Cardiac septum (tissue), 1 donor: ENCODE measurements at places on chromosomes 16 and 17. TPM values are rescaled to one million over a fixed set of nuclear protein-coding genes. Genes with fewer than 3 reads are reported as not detected.
A peak's percentile ranks its signal among the peaks of the same experiment; 100 is the strongest.

DNA sequence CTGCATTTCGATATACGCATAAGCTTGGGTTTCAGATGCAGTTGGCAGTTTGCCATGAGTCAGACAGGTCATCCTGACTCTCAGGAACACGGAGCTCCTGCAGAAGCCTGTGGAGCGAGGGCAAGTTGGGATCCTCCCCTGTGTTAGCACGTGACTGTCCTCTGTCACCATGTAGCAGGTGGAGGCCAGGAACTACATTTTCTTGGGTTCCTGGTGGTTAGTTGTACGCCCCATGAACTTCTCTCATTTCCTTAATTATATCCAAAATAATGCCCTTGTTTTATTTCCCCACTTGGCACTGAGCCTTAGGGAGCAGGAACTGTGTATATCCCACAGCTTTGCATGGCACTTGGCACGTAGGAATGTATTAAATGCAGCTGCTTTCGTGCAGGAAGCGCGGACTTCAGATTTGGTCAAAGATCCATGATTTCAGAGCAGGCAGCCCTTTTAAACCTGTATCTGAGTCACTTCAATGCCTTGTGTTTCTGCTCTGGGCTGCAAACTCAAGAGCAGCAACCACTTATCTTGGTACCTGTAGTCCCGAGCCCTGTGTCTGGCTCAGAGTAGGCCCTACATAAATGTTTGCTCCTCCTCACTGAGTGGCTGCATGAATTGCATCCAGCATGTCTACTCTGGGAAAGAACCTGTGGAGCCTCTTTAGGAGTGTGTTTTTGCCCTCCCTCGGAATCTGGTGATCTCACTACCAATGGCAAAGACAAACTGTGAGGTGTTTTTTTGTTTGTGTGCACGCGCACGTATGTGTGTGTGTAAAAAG lies 428.4 kb downstream of the MAF start:
- DNase-seq: no peak

DNA sequence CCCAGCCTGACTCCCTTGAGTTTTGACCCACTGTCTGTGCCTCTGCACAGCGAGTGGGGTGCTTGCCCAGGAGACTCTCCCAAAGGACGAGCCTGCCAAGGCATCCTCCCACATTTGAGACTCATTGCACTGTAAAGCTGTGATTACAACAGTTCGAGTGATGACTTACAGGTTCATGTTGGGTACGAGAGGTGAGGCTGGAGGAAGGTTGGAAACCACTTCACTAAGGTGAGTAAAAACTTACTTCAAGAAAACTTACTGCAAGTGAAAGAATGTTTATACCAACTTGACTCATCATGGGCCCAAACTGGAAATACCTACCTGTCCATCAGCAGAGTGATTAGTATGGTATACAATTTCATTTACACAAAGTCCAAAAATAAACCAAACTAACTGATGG lies 360.1 kb upstream of the CDH11 start:
- DNase-seq: no peak

GRCh38 chr16:4373909-4374742 lies 2.5 kb downstream of the VASN start:
- no peak for DNase-seq

GGT6 gene
- total RNA-seq: not detected

COL1A1 gene
- 142 TPM for total RNA-seq

GRCh38 chr16:67961551-67961957 lies 6.9 kb downstream of the SLC12A4 start:
- no peak for DNase-seq

- no peak for DNase-seq
Observed at GRCh38 chr16:82460766-82461165, 166.0 kb upstream of the CDH13 start.

XPO6 gene
- 43.9 TPM for total RNA-seq

ENPP7 gene
- total RNA-seq: not detected

PRSS21 gene
- total RNA-seq: not detected

SYNGR2 gene
- total RNA-seq: 116 TPM

DNA sequence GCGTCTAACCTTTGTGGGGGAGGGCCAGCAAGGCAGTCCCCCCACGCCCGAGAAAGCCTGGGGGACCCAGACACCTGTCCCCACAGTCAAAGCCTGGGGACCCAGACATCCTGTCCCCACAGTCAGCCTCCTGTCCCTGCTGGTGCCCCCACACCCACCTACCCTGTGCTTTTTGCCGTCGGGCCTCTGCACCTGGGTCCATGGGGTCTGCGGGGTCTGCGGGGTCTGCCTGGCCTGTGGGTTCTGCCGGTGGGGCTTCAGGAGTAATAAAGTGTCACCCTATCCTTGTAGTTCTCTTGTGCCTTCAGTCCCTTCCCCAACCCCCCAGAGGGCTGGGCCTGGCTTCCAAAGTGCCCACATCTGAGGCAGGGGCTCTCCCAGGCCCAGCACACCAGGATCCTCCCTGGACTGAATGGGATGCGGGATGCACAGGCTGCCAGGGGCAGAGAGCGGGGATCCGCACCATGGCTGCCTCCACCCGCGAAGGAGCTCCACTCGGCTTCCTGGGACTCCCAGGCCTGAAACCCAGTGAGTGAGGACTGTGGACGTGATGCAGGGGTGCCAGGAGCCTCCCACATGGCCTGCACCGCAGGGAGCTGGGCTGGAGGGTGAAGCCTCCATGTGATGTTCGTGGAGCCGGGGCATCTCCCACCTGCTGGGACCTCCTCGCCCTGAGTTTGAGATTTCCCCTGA lies 16.3 kb upstream of the DPEP1 start:
- no peak for DNase-seq

EFCAB13 gene
- total RNA-seq: 3.0 TPM

STX1B gene
- 1.6 TPM for total RNA-seq

ADAMTS18 gene
- not detected for total RNA-seq

GRCh38 chr17:49600949-49601348 lies 25.3 kb downstream of the NXPH3 start:
- no peak for DNase-seq

DNA sequence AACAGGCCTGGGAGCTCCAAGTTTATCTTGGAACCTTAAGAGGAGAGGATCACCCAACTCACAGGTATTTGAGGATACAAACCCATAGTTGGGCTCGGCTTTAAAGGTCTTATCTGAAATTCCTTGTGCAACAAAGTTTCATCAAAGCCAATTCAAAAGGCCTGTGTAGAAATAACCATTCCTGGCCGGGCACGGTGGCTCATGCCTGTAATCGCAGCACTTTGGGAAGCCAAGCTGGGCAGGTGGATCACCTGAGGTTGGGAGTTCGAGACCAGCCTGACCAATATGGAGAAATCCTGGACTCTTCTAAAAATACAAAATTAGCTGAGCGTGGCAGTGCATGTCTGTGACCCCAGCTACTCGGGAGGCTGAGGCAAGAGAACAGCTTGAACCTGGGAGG lies 28.7 kb downstream of the C16orf54 start:
- DNase-seq: no peak

SLC4A1 gene
- total RNA-seq: 4.0 TPM

GPR139 gene
- not detected for total RNA-seq

GJC1 gene
- total RNA-seq: 32.0 TPM

TM4SF5 gene
- not detected for total RNA-seq

HEATR3 gene
- total RNA-seq: 10.3 TPM

DNA sequence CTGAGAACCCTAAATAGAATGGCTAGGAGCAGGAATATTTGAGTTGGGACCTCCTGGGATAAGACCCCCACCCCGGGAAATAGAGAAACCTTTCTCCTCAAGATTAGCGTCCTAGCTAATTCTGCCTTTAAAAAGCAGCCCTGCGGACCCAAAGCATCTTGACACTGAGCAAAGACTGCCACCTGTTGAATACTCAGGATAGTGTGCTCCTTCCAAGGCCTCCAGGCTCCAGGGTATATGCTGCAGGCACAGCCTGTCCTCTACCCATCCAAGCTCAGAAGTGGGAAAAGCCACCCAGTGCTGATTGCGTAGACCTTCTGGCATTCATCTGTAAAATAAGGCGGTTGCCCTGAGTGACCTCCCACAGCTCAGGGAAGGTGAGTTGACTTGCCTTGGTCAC lies 456.2 kb upstream of the DYNLRB2 start:
- no peak for DNase-seq

GRCh38 chr16:68772030-68772681 lies 35.1 kb downstream of the CDH1 start:
- no peak for DNase-seq

DNA sequence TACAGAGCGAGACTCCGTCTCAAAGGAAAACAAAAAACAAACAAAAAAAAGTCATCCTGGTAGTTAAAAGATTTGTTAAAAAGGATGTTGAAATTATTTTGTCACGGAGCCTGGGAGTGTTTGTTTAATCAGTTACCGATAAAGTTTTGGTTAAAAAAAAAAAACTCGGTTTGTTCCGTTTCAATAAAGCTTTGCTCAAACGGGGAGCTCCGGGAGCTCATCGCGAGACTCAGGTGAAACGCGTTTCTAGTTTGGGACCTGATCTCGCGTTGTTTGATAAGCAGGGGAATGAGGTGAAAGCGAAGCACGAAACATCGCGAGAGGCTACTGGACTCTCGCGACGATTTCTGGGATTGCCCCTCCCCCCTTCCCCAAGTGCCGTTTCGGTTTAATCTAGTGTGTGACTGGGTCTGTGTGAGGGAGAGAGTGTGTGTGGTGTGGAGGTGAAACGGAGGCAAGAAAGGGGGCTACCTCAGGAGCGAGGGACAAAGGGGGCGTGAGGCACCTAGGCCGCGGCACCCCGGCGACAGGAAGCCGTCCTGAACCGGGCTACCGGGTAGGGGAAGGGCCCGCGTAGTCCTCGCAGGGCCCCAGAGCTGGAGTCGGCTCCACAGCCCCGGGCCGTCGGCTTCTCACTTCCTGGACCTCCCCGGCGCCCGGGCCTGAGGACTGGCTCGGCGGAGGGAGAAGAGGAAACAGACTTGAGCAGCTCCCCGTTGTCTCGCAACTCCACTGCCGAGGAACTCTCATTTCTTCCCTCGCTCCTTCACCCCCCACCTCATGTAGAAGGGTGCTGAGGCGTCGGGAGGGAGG lies at the start of gene CDK12:
TSS of gene CDK12 (plus strand) at position 374 of the 813 bp plus-strand sequence. CDS start 586 bp downstream, outside the sequence.
- peak; percentile 97 for DNase-seq

DNA sequence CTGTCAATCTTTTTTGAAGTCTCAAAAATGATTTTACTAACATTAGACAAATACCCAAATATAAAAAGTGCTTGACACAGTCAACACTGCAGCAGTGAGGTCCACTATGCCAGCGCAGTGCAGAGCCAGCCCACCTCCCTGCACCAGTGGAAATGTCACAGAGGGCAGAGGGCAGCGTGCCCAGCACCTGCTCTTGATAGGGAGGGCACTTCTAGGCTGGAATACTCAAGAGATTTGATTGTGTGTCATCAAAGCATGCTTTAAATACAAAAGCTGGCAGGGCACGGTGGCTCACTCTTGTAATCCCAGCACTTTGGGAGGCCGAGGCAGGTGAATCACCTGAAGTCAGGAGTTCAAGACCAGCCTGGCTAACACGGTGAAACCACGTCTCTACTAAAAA lies 136.0 kb downstream of the ANKRD11 start:
- DNase-seq: no peak

SPECC1 gene
- total RNA-seq: 10.1 TPM

ZNF830 gene
- total RNA-seq: 8.7 TPM

DNA sequence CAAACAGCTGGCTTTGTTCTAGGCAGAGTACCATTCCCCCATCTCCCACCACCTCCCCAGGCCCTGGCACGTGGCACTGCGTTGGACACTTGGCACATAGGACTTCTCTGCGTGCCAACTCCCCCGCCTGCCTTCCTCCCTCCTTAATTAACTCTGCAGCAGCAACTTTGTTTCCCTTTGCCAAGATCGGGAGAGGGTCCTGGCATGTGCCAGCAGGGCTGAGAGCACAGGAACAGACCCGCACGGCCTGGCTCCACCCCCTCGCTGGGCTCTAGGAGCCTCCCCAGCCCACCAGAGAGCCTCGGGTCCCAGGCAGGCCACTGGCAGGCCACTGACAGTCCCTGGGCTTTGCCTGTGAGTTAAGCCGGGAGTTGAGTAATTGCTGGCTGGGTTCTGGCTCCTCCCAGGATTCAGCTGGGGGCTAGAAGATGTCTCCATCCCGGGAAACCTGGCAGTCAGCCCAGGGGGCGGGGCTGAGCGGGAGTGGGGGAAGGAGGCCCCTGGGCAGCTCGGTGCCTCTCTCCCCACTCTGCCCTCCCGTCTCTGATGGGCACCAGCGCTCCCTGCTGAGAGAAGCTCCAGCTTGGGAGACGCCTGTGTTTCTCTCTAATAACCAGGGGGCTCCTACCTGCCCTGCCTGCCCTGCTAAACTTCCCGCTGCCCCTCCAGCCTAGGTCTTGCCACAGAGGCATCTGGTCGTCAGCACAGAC lies 224.0 kb upstream of the TNRC6C start:
- DNase-seq: peak; percentile 94

GRCh38 chr17:57356719-57357391 lies 100.5 kb downstream of the MSI2 start:
- DNase-seq: no peak

MT1F gene
- total RNA-seq: 2.2 TPM

- DNase-seq: no peak
Observed at GRCh38 chr17:30199600-30199999, 35.9 kb downstream of the SLC6A4 start.

DNA sequence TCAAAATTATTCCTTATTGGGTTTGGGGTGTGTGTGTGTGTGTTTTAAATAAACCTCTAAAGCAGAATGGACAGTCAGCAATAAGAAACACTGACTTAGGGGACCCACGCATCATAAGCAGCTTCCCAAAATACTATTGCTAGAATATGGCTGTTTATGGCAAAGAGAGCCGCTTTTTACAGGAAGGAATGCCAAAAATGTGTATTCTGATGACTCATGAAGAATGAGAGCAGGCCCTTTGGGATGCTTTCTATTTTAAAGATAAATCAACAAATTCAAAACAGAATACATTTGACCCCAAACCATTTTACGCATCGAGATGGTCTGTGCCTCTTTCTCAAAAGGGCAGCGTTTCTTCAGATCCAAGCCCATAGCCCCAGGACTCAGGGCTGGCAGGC lies 37.5 kb downstream of the ARHGAP17 start:
- DNase-seq: no peak

DNA sequence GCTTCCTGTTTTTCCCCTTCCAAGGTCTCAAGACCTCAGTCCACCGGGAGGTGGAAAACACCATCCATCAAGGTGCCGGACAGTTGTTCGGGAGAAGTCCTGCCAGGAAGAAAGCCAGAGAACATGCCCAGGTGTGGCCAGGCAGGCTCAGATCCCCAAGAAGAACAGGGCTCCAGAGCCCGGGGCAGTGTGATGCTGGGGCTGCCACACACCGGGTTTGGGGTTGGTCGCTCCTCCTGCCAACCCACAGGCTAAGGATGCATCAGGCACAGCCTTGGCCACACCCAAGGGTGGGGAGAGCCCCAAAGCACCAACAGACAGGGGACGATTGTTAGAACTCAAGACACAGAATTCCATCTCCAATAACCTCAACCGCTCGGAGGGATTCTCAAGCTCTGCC lies 19.7 kb downstream of the ZFHX3 start:
- no peak for DNase-seq

DNA sequence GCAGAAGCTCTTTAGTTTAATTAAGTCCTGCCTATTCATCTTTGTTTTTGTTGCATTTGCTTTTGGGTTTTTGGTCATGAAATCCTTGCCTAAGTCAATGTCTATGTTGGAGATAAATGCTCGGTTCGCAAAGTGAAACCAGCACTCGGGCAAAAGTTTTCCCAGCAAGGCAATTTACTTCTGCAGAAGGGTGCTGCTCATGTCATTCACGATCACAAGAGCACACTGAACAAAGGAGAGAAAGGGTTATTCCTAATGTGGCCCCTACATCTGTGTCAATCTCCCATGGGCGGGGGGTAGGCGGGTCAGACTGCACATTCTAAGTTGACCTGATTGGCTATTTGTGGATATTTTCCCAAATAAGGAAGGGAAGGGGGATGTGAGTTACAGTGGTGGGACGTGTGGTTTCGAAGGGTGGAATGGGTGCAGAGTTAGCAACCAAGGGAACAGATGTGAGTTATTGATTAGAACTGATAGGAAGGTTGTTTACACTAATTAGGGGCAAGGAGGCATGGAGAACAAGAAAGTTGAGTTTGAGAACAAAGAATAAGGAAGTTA lies 23.0 kb downstream of the ATF7IP2 start:
- no peak for DNase-seq
